Left forelimb (tissue), 1 donor: ENCODE measurements at places on chromosomes 4 and X.

DNA sequence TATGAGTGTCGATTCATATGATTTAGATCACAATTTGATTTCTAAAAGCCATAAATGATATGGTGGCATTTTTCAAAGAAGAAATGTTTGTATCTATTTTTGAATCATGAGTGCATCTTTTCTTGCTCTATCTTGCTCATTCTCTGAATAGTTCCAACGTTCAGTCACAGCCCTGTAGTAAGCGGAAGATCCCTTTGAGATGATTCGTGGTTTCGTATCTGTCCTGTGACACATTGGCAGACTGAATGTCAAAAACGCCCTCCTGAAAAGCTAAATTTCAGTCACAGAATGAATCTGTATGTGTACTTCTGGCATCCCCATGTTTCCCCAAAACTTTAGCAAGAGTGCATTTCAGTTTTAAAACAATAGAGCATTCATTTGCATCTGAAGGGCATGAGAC is 1066.9 kb upstream of the TENM3 start:
- DNase-seq = no peak

DNA sequence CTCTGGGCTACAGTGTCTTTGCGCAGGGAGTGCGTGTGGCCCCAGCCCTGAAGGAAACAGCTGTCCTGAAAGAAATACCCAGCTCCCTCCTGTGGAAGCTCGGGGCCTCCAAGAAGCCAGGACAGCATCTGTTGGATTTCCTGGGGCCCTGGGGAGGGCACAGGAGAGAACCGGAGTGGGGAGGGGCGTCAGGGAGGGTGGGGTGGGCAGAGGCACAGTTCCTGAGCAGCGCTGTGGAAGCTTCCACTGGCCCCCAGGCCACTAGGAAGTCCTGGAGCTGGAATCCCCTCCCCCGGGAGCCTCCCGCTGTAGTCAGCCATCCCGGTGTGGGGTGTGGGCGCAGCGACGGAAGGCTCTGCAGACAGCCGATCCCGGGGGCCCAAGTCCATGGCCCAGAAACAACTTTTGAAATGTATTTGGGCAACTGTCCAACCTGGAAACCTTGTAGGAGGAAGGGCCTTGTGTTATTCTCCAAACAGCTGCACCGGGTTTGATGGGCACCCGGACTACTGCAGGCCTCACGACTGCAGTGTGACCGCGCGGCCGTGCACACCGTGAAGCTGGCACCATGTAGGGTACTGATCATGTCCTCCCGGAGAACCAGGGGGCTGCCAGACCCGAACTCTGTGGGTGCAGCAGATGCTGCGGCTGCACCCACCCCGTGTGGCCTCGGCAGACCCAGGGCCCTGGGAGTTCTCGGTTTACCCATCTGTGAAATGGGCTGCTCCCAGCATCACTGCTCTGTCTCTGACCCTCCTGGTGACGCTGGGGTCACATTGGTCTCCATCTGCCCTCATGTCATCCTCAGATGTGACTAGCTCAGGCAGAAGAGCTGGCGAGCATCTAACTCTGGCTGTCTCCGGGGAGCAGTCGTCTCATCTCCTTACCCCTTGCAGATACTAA is 68.5 kb upstream of the HMX1 start:
- no peak for DNase-seq

- no peak for DNase-seq
Observed at GRCh38 chr4:127995776-127996175, 30.6 kb downstream of the ABHD18 start.

- no peak for DNase-seq
Observed at GRCh38 chrX:15321447-15321846, 6.0 kb upstream of the ASB11 start.

GRCh38 chr4:122914938-122915337 is 7.5 kb downstream of the NUDT6 start:
- no peak for DNase-seq

DNA sequence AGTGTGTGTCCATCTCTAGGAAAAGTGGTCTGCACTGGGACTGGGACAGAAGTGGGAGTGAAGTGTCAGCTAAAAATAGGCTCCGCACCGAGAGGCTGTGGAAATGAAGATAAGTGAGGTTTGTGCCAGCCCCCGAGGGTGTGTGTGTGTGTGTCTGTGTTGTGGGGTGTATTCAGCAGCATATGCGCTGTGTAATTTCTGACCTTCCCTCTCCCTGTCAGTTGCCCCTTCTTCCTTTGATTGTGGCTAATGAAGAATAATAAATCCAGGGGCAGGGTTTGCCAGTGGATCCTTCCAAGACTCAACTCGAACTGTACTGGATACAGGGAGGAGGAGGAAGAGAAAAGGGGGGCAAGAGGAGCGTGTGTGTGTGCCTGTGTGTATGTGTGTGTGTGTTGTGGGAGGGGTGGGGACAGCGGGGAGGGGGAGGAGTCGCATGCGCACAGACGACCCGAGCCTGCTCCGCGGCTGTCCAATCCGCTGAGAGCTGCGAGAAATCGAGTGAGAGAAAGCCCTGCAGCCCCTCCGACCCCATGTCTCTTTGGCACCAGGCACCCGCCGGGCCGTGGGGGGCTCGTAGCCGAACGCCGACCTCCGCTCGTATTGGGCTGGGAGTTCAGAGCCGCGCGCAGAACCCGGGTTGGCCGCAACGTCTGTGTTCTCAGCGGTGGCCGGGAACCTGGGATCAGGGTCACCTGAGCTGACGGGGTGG is 916 bp upstream of the POU4F2 start:
- DNase-seq = no peak
